ENCODE measurements at places on chromosomes 5 and 9.

DNA sequence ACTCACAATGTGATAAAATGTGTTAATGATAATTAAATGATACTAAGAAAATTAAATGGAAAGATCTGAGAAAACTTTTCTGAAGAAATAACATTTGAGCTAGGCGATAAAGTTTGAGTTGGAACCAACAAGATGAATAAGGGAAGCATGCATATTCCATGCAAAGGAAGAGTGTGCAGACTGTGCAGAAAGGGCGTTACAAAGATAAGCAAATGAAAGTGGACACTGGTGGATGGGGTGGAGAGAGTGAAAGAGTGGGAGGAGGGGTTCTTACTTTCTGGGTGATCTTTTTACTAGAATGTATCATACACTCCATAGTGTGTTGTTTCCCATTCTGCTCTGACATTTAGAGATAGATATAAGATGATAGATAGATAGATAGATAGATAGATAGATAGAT lies 138.7 kb downstream of the HTR1A start:
- no peak for DNase-seq

DNA sequence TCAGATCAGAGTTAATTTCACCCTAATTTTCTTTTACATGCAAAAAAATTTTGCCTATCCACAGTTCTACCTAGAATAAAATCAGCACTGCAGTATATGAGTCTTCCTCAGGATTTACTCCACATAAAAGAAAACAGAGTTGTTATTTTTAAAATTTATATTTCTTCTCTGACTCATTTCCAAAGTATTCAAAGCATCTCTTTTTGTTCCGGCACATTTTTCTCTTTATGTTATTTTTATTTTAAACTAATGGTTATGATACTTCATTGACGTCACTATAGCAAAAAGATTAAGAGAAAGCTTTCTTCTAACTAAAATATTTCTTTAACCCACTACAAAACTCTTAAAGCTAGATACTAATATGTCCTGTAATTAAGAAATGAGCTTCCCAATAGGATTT lies 590.4 kb downstream of the PRELID2 start:
- DNase-seq = no peak

- DNase-seq = no peak
These were observed 334.8 kb downstream of the FBXL17 start for GRCh38 chr5:108046955-108047670.

- DNase-seq = no peak
These were observed 50.5 kb upstream of the C5orf46 start for GRCh38 chr5:147956842-147957223.

GRCh38 chr9:93045521-93045920 lies 13.0 kb upstream of the SUSD3 start:
- no peak for DNase-seq

DNA sequence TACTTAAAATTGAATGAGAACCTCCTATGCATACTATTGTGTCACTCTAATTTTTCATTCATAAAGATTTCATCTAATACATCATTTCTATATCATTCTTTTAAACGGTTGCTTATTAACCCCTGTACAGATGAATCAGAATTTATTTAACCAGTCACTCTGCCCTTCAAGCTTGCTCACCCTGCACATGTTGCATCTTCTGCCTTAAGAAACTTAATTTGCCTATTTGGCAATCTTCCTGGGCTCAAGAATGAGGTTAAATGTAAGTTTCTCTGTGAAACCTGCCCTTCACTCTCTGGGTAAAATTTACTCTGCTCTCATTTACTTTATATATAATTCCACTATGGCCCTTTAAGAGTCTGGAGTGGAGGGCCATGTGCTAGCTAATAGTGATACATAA lies 434.7 kb upstream of the ZNF608 start:
- no peak for DNase-seq

DNA sequence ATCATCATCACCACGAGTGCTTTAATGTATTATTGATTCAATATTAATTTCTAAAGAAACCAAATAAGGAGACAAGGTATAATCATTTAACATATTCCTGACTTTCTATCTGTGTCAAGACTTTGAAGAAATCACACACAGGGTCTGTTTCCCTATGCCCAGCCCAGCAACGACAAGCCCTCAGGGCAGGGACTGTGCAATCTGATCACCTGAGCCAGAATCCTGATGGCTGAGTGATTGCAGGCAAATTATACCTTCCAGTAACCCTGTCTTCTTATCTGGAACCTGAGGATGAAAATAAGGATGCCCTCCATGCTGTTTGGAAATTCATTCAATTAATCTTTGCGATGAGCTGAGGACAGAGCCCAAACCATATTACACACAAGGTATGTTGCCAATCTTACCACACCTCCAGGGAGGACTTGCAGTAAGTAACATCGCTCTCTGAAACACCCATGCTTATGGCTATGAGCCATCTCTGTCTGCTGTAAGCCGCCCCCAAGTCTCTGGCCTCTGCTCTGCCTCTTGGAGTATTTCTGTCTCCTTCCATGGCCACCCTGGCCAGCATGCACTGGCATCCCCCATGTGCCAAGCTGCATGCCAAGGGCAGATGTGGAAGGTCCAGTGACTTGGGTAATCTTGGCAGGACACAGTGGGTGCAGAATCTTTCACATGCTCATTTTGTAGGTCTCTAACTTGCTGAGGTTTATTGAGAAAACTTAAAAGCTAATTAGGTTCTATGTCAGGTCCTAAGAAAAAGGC lies 10.6 kb downstream of the TAS2R1 start:
- no peak for DNase-seq

GRCh38 chr9:92931606-92932005 lies 15.7 kb upstream of the FGD3 start:
- no peak for DNase-seq

DNA sequence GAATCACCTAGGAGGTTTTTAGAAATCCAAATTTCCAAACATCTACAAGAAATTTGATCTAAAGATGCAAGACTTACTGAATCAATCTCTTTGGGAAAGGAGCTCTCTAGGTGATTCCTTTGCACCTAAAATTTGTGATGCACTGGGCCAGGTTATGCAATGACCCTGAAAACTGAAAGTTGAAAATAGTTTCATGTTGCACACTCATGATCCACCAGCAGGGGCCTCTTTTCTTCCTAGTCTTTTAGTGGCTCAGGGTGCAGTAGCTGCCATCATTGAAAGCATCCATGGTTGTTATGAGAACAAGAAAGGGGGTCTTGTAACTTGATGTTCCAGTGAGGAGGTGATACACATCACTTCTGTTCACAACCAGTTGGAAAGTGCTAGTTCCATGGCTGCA lies 486.8 kb downstream of the PSAT1 start:
- DNase-seq = peak; percentile 3

DNA sequence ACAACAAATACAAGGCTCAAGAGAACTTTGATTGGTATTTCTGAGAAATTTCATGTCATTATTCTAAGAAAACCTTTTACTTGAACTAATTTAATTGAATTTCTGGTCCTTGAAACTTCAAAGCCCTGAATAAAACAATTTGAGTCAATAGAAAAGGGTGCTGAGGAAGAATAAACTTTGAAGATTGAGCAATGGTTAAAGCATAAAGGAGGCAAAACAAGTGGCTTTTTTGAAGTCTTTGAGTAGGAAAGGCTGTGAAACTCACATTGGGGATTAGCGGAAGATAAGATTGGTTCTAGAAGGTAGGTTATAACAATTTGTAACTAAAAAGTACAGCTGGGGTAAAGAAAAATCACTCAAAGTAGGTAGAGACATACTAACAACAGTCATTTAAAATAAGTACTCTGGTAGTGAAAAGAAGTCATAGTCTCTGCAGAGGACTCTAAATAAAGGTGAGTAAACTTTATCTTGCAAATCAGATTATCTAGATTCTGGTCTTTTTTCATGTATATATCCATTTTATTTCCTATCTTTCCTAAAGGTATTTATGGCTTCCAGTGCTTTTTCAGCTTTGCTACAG lies 6.4 kb upstream of the PLPP1 start:
- no peak for DNase-seq

GRCh38 chr9:25207402-25208195 lies 470.6 kb downstream of the TUSC1 start:
- DNase-seq = no peak

DNA sequence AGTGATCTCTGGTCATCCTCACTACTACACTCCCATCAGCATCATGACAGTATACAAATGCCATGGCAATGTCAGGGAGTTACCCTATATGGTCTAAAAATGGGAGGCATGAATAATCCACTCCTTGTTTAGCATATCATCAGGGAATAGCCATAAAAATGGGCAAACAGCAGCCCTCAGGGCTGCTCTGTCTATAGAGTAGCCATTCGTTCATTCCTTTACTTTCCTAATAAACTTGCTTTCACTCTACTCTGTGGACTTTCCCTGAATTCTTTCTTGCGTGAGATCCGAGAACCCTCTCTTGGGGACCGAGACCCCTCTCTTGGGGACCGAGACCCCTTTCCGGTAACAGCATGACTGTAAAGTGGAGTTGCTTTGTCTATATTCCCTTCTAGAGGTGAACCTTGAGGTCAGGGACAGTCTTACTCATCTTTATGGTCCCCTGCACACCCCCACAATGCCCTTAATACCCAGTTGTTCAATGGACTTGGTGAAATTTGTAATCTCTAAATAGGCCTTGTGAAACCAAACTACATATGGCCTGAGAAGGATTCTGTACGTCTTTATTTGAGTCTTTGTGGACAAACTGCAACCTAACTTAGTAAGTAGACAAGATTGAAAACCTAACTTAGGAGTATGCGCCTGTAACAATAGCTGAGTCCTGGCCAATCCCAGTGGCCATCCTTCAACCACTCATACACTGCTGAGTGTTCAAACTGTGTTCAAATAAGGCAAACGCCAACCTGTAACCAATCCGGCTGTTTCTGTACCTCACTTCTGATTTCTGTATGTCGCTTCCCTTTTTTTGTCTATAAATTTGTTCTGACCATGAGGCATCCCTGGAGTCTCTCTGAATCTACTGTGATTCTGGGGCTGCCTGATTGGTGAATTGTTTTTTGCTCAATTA lies 32.3 kb upstream of the UBTD2 start:
- no peak for DNase-seq

DNA sequence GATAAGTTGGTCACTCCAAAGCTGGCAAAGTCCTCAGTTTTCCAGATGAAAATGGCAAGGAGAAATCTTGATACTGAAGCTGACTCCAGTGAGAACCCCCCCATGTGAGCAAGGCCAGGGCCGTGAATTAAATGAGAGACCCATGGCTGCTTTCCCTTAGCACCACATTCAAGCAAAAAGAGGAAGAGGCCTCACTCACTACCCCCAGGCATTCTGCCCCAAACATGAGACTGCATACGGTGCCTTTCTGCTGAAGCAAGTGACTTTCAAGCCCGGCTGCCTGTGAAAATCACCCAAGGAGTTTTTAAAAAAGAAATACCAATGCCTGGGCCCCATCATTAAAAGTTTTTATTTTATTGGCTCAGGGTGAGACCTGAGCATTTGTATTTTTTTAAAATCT lies 66.9 kb downstream of the TMEM252 start:
- DNase-seq = peak; percentile 49

DNA sequence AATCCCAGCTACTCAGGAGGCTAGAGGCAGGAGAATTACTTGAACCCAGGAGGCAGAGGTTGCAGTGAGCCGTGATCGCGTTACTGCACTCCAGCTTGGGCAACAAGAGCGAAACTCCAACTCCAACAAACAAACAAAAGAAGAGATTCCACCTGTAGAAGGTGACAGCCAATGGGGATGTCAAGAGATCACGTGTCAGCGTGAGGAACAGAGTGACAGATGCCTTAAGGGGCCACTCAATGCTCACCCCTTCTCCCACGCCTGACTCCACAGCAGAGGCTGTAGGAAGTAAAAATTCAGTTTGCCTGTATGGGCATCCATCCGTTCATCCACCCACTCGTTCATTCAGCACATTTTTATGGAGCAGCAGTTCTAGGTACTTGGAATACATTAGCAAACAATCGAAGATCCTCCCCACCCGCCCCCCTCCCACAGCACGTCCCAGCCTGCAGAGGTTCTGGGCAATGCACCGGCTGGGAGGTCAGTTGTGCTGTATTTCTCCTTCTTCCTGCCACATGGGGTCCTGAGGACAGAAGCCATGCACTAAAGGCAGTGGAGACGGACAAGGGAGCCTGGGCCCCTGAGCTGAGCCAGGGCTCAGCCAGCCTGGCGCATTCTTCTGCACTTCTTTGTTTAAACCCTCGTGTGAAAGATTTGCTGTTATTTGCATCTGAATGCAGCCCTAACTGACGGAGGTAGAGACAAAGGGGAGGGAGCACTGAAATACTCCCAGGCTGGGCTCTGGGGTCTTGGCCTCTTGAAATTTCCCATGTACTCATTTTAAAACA lies 11.3 kb upstream of the RNF130 start:
- no peak for DNase-seq

DNA sequence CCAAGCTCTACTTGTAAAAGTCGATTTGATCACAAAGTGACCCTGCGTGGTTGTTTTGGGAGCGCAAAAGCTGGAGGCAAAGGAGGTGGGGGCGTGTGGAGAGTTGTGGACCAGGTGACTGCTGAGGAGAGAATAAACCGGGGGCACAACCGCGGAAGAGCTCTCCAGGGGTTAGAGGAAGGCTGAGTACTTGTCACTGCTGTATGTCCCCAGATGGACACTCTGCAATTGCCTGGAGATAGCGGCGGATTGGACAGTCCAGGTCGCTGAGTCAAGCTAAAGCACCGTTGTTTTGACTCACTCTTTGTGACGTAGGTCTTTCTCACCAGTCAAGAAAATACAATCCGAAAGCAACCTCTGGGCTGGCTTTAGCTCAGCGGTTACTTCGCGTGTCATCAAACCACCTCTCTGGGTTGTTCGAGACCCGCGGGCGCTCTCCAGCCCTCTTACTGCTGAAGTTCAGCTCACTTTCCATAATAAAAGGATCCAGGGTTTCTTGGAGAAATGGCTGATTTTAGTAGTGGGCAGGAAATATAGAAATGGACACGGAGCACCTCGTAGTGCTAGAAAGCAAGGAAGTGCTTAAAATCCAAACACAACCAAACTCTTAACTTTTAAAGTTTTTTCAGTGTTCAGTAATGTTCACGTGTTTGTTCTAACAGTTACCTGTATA lies 25.7 kb downstream of the ZMAT2 start:
- DNase-seq = peak; percentile 73

- no peak for DNase-seq
These were observed 447.7 kb downstream of the EFNA5 start for GRCh38 chr5:107223066-107223465.

- DNase-seq = no peak
These were observed 7.6 kb downstream of the CAMK2A start for GRCh38 chr5:150281987-150282386.

Measured in hematopoietic multipotent progenitor cell treated with erythropoietin and hydrocortisone succinate and interleukin-3 and kit ligand, for 6 days (in vitro differentiated cells).